ENCODE measurements at places on chromosomes 3 and 15.

GRCh38 chr15:61994216-61994615 is 66.0 kb downstream of the VPS13C start:
- no peak for DNase-seq

- no peak for DNase-seq
Measured at GRCh38 chr15:65087411-65087810, 10.9 kb downstream of the KBTBD13 start.

DNA sequence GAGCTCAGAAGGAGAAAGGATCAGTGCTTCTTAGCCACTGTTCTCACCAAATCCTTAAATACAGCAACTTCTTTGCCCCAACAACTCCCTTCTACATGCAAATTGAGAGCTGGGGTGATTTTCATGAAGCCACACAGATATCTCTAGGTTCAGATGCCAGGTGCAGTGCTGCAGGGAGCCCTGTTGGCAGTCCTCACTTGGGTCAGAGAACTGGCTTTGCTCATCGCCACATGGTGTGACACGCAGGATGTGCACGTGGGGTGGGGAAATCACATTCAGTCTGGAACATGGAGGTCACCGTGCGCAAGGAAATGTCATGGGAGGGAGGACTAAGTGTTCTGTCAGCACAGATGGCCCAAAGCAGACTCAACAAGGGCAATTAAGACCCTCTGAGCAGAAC is 103.8 kb downstream of the WDR76 start:
- DNase-seq, result no peak

DNA sequence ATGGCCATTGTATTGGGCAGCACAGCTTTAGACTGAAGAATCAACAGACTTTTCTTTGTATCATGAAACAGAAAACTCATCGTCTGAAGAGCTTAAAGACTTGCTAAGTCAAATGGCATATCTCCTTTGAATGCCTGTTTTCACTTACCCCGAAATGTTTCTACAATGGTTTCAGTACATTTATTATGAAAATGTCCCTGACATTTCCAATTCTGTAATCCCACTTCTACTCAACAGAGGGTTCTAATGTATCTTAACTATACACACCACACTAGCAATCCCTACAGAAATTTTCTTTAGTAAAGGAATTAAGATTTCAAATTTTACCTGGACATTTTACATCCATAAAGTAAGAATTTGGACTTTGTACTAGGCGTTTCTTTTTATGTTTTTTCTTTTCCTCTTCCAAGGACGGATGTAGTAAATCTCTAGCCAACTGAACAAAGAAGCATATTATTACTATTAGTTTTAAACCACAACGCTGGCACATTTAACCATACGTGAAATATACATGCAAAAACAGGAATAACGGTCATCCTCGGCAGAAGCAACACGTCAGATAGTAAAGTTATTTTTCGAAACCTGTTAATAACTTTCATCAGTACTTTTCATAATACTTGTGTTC is 1.1 kb downstream of the RPS27L start:
- peak; percentile 11 for DNase-seq

GRCh38 chr3:31880020-31880419 is 101.0 kb downstream of the OSBPL10 start:
- no peak for DNase-seq

DNA sequence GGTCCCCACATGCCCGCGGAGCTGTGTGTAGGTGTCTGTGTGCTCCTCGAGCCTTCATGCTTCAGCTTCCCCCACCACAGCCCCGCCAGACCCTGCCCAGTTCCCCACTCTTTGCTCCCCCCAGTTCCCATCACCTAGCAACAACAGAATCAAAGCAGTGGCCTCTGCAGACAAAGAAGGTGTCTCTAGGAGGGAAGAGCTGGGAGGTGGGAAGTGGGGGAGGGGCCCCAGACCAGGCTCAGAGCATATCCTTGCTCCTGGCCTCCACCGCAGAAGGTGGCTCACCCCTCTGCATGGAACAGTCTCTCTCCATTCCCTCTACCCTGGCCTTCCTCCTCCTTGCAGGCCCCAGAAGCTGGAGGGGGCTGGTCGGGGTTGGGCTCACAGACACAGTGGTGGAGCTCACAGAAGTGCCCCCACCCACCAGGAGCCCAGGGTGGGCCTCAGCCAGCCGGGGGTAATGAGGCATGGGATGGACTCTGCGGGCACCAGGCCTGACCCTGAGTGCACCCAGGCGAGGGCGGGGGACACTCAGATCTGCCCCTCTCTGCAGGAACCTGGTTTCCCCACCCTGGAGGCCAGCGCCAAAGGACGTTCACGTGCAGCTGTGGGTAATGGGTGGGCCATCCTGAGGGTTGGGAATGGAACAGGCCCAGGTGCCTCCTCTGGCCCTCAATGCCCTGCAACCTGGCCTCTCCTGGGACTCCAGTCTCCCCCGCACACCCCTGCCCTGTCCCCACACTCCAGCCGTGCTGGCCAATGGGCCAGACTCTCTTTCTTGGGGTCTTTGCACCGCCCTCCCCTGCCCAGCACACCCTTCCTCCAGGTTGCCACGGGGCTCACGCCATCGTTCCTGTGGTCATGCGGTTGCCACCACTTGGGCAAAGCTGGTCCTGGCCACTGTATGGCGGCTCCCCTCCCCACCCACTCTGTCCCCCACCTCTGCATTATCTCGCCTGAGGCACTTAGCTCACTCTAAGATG is 53.4 kb downstream of the TPRA1 start:
- no peak for DNase-seq

DNA sequence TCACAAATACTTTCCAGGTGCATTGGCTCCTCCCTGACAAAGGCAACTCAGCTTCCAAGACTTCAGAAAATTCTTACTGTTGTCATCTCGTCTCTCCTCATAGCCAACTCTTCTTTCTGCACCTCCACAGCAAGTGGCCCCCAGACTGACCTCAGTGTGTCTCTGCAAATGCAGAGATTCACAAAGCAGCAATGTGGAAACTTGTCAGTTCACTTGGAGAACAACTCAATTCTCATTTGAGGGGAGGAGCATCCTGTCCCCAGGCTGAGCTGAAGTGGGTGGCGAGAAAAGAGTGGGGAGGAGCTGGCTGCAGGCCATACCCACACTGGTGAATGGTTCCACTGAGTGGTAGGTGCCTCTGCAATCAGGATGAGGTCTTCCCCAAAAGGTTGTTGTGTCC is 248.7 kb upstream of the IL12A start:
- DNase-seq, result no peak

DNA sequence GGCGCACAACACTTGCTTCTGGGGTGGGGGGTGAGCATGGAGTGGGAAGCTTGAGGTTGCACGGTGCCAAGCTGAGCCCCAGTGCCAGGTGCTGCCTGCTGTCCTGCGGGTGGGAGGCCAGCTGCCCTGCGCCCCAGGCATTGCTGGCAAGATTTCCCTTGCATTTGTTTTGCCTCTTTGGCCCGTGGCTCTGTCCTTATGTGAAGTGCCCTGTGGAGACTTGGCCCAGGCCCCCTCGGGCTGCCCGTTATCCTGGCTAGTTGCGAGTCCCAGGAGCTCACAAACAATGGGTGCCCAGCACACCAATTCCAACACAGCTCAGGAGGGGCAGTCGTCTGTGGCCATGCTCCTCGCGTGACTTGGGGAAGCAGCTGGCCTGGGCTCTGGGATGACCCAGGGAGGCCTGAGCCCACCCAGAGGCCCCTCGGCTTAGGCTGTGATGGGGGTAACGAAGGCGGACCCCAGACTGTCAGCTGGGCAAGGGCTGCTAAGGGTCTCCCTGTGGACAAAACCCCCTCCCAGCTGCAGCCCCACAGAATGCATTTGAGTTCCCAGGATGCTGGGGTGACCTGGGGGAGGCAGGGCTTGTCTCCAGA is 5.9 kb downstream of the C3orf22 start:
- DNase-seq, result no peak

GRCh38 chr3:48698891-48699290 is 13.2 kb upstream of the NCKIPSD start:
- DNase-seq, result no peak

DNA sequence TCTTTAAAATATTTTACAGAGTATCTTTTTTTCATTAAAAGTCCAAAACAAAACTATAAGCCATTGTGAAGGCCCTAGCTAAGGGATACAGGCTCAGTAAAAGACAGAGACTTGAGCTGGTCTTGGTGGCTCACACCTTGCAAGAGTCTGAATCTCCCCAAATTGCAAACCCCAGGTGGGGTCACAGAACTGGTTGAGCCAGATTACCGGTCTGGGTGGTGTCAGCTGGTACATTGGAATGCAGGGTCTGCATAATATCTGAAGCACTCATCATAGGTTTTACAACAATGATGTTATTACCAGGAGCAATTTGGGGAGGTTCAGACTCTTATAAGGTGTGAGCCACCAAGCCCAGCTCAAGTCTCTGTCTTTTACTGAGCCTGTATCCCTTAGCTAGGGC is 201.2 kb upstream of the ARPP21 start:
- no peak for DNase-seq

Measured in HT1080 (cell line).